Fibroblast of skin of scalp (primary cell): ENCODE measurements at places on chromosomes 2 and 18.

GRCh38 chr2:47569658-47570475 is 166.9 kb downstream of the MSH2 start:
- DNase-seq, result no peak

GRCh38 chr18:75029481-75029880 is 179.5 kb downstream of the PTGR3 start:
- no peak for DNase-seq

DNA sequence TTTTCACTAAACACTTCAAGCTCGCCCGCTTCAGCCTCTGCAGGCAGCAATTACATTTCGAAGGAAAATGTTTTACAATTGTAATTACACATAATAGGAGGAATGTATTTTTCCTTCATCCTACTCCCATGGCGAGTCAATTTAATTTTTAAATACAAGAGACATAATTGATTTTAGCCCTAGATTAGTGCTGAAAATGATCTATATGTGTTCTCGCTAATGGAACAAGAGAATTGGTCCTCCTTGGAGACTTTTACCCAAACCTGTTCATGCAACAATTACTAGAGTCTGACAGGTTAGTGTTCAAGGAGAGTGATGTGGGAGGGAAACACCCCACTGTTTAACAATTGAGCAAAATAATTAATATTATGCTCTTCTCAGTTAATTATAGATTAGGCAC is 509.4 kb upstream of the SETBP1 start:
- DNase-seq, result no peak

- no peak for DNase-seq
Observed at GRCh38 chr2:181723731-181724130, 43.4 kb upstream of the NEUROD1 start.

- DNase-seq, result peak; percentile 95
Observed at GRCh38 chr2:173590276-173590861, 235.7 kb downstream of the CDCA7 start.

DNA sequence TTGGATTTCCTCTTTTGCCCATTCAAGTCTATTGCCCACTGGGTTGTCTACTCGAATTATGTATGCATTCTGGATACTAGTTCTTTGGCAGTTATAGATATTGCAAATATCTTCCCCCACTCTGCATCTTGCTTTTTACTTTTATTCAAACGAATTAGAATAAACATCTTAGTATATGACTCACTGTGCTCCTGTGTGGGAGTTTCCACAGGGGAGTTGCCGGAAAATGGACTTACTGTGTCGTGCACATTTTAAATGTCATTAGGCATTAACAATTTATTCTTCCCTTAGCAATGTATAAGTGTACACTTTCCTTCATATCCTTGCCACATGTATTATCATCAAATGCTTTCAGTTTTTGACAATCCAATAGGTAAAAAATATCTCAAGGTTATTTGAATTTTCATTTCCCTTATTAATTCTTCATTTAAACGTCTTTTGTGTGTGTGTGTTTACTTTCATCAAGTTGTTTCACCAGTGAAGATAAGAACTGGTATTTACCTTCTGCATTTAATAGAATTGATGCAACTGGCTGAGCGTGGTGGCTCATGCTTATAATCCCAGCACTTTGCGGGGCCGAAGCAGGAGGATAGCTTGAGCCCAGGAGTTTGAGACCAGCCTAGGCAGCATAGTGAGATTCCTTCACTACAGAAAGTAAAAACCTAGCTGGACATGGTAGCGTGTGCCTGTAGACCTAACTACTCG is 4.6 kb upstream of the UGT1A5 start:
- no peak for DNase-seq

- peak; percentile 61 for DNase-seq
Observed at GRCh38 chr2:80105015-80105640, 199.4 kb downstream of the LRRTM1 start.

GRCh38 chr2:143397884-143398614 is 268.8 kb downstream of the ARHGAP15 start:
- peak; percentile 29 for DNase-seq

- no peak for DNase-seq
Observed at GRCh38 chr18:46772357-46772756, 15.5 kb upstream of the ST8SIA5 start.

DNA sequence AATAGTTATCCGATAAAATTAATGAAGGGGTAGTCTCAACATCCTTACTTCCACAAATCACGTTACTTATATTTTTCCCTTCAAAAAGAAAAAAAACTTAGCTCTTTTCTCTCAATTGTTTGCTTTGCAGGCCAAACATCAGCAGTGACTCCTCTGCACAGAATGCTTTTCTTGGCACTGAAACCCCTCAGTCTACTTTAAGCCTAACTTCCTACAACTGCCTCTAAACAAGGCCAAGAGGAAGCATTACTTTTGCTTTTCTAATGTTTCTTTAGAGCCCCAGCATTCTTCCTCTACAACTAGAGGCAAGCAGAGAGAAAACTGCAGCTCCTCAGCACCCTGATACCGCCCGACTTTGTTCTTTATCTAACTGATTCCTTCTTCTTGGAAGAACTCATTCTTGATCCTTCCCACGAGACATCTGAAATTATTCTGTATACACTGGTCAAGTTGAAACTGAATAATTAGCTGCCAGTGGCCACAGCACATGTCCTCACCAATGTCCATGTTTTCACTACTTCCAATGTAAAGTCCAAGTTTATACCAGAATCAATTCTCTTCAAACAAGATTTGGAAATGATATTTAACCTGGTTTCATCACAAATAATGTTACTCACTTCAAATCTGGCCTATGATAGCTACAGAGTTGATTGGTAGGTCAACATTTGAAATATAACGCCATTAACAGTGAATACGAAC is 55.3 kb downstream of the DTNB start:
- DNase-seq, result peak; percentile 84

DNA sequence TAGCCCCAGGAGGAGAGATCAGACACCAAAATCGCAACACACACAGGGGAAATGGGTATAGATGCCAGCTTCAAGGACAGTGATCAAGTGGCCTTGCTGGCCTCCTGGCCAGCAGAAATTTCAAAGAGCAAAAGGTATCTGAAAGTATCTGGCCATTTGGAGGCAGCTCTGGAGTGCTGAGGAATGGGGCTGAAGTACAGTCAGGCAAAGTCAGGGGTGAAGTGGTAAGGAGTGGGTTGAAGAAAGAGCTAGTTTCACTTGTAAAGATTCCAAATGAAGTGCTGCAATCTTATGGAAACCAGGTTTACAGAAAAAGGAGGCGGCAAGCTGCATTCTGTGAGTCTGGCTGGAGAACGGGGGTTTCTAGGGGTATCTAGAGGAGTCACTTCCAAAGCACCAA is 19.2 kb upstream of the PCBP1 start:
- no peak for DNase-seq

DNA sequence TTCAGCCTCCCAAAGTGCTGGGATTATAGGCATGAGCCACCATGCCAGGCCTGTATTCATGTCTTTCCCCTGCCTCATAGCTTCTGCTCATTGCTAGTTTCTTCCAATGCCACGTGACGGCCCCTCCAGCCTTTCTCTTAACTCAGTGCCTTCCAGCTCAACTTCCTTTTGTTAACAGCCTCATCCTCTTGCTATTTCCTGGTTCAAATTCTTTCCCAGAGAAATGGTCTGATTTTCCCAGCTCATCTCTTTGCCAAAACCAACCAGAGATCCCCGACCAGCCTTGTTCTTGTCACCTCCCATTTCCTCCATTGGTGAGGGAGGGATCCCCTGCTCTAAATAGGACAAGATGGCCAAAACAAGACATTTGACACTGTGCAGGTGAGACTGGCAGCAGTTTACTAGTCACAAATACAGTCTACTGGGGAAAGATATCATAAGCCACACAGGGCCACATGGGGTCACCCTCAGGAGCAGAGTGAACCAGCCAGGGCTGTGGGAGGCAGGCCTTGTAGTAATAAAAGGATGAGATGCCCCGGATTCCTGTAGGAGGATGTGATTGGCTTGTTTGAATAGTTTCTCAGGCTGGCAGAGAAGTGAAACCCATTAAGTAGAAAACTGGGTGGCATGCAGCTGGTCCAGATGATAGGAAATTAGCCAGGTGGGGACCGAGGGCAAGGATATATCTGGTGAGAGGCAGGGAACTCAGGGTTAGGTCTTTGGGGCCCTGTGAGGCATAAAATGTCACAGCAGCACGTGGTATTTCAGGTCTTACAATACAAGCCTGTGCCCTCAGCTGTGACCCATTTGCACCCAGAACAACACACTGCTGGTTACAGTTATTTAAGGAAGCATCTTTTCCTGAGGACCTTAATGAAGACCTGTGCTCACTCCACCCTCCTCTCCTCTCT is 6.4 kb downstream of the CD207 start:
- peak; percentile 33 for DNase-seq

- peak; percentile 72 for DNase-seq
Observed at GRCh38 chr18:75478996-75479880, 51.7 kb upstream of the SMIM21 start.

DNA sequence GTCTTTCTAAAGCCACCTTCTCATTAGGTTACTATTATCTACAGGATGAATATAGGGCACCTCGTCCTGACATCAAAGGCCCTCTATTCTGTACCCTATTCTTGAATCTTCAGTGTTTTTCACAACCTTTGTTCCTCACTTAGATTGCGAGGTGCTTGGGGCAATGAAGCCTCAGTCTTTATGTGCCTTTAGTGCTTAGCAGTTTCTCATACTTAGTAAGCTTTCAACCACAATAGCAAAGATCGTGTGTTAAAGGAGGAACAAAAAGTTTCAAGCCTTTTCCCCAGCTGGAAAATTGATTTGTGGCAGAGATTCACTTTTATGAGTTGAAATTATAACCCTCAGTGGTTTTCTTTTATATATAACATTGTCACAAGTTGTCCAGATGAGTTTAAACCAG is 226.9 kb downstream of the MYO3B start:
- DNase-seq, result no peak

- DNase-seq, result no peak
Observed at GRCh38 chr18:76963936-76964335, 141.6 kb downstream of the ZNF236 start.

GRCh38 chr18:6543330-6543908 is 128.7 kb upstream of the L3MBTL4 start:
- DNase-seq, result peak; percentile 57

DNA sequence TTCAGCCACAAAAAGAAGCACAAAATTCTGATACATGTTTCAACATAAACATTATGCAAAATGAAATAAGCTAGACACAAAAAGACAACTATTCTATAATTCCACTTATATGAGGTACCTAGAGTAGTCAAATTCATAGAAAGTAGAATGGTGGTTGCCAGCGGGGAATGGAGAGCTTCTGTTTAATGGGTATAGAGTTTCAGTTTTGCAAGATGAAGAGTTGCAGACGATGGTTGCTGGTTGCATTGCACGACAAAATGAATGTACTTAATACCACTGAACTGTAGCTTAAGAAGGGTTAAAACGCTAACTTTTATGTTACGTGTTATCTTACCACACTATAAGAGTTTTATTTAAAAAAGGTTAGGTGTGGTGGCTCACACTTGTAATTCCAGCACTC is 13.5 kb downstream of the YWHAQ start:
- DNase-seq, result no peak

GRCh38 chr2:112807233-112807807 is 23.0 kb upstream of the IL1A start:
- DNase-seq, result no peak

DNA sequence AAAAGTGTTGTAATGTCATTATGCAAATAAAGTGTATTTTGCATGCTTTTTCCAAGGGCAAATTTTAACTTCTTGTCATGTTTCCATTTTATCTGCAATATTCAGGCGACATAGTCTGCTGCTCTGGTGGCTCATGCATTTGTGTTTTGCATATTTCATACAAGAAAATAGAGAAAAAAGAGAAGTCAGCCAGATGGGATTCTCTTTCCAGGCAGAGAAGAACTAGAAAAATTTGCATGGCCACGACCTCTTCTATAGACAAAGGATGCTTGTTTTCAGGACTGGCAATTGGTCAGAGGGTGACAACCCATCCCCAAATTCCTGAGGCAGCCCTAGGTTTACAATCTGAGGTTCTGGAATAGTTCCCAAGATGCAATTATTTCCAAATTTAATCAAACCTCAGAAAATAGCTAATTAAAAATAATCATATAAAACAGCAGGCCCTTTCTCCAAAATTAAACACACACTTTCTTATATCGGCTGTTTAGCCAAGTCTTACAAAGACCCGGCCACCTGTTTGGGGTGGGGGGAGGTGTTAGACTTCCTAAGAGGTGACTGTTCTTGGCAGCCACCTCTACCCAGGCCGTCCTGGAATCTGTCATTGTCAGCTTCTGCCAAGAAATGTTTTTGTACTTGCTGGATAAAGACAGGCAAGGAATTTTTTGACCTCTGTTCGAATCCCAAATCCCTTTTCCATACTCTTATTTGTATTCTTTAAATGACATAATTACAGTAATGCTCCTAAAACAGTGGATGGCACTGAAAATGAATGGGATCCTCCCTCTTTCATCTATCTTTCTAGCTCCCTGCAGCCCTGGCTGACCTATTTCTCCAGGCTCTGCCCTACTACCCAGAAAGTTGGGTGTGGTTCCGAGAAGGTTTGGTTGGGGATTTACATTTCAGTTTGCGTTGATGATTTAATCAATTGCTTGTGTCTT is 20.8 kb upstream of the SOS1 start:
- DNase-seq, result no peak

DNA sequence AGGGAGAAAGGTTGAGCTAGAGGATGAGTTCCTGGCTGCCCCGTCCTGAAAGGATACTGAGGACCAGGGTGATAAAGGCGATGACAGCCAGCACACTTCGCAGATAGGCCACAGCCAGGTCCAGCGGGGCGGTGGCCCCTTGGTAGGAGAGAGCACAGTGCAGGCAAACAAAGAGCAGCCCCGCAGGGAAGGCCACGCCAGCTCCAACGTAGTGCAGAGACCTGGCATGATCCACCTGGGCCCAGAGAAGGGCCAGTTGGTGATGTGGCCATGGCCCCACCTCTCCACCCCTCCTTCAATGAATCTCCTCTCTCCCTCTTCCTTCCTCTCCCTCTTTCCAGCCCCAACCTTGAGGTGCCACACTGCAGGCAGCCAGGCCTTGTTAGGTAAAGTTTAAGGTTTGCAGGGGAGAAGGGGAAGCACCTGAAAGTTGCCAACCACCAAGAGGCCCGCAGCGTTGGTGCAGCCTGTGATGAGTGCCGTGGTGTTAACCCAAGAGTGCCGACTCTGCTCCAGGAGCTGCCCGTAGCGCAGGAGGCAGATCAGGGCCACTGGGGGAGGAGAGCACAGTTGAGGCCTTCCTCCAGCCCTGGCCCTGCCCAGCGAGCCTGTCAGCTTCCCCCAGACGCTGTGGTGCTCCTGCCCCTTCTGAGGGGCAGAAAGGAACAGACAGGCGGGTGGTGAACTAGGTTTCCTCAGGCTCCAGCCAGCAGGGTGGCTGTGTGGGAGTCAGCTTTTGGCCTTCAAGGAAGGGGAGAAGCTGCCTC is 2.8 kb downstream of the TMEM150A start:
- DNase-seq, result no peak
